ENCODE measurements at places on chromosomes 5 and 9.

- DNase-seq, result no peak
These were observed 6.2 kb downstream of the KCNV2 start for GRCh38 chr9:2723376-2724065.

DNA sequence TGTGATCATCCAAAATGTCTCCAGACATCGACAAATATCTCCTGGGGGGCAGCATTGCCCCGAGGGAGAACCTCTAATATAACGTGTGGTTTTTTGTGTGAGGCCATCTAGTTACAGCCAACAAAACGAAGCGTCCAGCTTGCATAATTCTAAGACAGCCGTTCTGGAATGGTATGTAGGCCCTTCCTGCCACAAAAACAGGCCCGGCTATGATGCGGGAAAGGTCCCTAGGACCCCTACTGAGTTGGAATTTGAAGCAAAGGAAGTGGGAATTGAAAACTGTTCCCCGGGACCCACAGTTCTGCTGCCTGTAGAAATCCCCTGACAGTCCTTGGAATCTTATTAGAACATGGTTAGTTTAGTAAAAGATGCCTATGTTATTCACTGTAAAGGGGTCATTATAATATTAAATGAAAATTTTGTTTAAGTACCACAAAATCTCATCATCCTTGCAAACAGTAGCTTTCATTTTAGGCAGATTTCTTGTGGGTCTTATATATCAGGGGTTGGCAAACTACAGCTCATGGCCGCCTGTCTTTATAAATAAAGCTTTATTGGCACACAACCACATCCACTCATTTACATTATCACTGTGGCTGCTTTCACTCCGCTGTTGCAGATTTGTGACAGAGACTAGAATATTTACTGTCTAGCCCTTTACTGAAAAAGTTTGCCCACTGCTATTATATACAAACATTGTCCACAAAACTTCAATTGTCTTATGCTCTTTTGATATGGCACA is 70.7 kb downstream of the MSX2 start:
- no peak for DNase-seq

DNA sequence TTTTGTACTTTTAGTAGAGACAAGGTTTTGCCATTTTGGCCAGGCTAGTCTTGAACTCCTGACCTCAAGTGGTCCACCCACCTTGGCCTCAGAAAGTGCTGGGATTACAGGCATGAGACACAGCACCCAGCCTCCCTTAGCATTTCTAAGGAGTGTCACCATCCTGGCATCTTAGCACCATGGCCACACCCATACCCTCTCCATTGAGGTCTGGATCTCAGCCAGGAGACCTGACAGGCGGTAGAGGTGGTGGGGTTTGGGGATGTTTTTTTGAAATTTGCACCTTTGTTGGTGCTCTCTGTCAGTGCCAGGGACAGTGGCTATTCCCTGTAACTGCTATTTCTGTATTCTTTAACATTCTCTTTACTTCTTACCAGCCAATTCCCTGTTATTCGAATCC is 72.5 kb downstream of the TRIM36 start:
- no peak for DNase-seq

DNA sequence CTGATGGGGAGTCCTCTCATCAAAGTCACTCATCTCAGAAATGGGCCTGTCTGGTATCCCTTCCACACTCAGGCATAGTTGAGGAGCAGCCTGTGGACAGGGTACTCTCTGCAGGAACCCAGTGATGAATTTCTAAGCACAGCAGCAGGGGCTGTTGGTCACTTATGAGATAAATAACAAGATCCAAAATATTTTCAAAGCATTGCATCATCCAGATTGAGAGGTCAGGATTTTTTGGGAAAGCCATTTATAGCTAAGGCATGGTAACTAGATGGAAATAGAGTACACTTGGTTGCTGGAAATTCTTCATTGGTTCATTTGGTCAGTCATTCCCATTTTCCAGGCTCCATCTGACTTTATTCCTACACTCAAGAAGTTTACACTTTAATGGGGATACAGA is 246.8 kb upstream of the RAI14 start:
- no peak for DNase-seq

DNA sequence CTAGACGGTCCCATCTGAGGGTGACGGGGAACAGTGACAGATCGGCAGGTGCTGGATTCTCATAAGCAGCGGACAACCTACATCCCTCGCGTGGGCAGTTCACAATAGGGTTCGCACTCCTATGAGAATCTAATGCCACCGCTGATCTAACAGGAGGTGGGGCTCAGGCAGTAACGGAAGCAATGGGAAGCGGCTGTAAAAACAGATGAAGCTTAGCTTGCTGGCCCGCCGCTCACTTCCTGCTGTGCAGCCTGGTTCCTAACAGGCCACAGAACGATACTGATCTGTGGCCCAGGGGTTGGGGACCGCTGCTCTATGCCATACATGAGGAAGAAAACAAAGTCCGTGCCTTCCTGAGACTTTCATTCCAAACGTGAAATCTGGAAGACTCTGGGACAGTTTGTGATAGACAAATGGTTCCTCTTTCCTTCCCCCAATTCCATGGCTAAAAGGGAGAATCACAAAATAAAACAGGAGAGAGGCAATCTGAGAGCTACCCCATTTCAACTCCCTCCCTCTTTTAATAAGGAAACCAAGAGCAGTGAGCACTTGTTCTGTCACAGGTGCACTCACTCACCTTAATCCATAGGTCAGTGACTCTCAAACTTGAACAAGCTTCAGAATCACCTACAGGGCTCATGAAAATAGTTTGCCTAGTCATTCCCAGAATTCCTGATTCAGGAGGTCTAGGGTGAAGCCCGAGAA is 12.1 kb downstream of the PDCL start:
- no peak for DNase-seq

GRCh38 chr5:81898403-81898802 is 73.4 kb upstream of the ATG10 start:
- DNase-seq, result no peak

- DNase-seq, result no peak
These were observed 19.3 kb upstream of the PIP5K1B start for GRCh38 chr9:68685770-68686169.

DNA sequence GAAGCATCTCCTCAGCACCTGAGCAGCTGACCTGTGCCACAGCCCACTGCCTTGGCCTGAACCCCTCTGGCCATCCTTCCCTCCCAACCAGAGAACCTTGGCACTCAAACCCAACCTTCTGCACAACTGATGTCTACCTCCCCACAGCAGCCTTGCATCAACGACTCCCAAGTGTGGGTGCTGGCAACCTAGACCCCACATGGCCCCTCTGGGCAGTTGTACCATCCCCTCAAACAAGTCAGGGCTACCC is 10.3 kb downstream of the SEPTIN8 start:
- no peak for DNase-seq

DNA sequence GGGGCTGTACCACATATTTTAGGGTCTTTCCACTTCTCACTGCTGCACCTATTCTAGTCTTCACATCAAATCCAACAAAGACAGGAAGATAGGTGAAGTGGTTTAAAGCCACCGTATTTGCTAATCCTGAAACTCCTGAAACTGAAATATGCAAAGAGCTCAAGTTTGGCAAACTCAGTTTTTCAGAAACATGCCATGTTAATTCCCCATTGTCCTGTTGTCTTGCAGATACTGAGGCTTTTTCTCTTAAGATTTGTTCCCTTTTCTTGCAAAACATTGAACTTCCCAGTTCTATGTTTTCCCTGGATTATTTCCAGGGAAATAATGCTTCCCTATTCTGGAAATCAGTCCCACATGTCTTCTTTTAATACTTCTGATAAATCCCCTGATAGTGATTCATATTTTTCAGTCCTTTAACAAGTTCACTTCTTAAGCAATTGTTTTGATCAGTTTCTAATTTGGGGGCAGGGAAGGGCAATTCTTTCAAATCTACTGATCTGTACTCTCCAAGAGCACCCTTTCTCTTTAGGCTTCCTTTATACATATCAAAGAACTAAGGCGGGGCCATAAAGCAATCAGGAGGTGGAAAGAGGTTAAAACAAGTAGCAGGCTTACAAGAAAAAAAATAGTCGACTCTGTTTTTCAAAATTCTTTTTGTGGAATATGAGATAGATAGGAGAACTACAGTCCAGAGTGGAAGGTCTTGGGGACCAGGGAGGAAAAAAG is 648.5 kb downstream of the BNC2 start:
- DNase-seq, result no peak

- no peak for DNase-seq
These were observed 106.5 kb upstream of the PRRC1 start for GRCh38 chr5:127410959-127411358.

GRCh38 chr9:94166236-94166975 is 82.1 kb downstream of the PTPDC1 start:
- DNase-seq, result peak; percentile 88

DNA sequence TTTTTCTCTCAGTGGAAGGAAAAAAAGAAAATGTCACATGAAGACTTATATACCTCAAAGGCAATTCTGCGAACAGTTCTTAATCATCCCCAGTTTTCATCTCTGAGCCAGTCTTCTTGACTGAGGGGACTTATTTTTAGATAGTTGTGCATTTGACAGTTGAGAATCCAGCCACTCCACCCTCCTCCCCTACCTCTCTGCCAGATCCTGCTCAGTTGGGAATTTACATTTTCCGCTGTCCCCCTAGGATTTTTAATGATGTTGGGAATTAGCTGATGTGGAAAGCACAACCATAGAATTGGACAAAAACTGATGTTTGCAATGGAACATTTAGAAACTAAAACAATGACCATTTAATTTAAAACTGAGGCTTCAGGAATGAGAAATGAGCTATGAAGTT is 194.3 kb upstream of the PIK3R1 start:
- no peak for DNase-seq

DNA sequence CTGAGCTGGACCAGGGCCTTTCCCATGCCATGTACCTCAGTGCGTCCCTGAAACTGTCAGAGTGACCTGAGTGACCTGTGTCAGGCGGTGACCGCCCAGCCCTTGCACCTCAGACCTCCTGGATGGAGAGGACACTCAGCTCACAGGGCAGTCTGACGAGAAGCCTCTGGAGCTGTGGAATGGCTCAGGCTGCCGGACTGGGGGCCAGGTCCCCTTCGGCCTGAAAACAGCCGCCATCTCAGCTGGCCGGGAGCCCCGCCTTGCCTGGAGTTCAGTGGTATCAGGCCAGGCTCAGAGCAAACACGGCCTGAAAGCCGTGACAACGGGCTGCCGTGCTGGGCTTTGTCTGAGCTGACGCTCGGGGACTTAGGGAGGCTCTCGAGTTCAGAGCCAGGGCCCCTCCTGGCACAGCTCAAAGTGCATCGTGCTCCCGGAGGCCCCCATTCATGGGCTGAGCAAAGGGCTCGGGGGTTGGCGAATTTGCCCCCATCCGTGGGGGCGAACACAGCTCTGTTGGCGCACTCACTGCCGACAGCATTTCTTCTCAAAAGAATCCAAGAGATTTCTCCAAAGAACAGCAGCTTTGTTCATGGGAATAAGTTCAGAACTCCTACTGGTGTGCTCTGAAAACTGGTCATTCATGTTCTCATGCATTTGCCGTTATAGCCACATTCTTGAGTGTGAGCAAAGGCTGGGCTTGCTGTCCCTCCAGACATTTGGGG is 8.4 kb upstream of the SLC9A3 start:
- no peak for DNase-seq

DNA sequence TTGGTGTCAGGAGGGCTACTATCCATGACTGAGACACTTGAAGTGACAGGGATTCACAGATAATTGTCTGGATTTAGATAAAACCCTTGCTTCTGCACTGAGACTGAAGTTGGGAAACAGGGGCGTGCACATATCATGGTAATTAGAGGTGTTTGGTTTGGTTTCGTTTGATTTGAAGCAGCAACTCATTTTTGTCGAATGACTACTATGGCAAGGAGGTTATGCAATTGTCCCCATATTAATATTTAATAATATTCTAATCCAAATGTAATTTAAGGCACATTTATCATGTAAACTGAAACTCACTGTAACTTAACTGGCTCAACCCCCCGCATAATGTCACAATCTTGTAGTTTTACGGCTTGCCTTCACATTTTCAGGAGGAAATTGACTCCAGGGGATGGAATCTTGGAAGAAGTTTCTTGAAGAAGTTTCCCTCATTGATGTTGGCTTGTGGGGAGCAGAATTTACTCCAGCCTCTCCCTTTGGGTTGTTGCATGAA is 12.5 kb downstream of the ZNF366 start:
- no peak for DNase-seq

DNA sequence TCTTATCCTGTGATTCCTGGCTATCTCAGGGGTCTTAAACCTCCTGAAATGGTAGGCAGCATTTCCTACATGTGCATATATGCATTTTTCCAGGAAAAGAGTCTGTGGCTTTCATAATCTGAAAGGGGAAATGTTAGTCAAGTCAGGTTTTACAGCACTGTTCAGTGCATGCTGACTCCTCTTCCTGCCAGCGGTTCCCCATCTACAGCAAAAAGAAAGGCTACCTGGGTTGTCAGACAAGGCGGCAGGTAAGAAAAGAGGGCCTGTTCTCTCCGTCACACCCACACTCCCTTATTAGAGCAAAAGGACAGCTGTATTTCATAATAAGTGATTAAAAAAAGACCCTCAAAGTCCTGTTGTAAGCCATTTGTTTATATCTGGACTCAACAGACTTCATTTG is 4.3 kb upstream of the SPATA6L start:
- no peak for DNase-seq

- DNase-seq, result no peak
These were observed 88.8 kb downstream of the SREK1 start for GRCh38 chr5:66232706-66233445.

DNA sequence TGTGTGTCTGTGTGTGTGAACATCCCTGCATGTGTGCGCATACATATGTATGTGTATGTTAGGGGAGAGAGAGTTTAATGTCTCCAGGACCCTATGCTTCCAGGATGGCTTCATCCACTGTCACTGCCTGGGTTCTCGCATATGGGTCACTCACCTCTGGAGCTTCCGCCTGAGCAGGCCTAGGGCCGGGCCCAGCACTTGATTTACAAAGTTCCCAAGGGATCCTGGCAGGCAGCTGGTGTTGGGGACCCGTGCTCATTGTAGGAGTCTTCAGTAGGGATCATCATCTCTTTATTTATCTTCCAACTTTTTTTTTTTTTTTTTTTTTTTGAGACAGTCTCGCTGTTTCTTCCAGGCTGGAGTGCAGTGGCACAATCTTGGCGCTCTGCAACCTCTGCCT is 13.0 kb downstream of the TBC1D13 start:
- DNase-seq, result no peak

- DNase-seq, result no peak
These were observed 34.0 kb upstream of the ZNF484 start for GRCh38 chr9:92911511-92912475.

GRCh38 chr9:89626741-89627265 is 22.0 kb downstream of the GADD45G start:
- no peak for DNase-seq

DNA sequence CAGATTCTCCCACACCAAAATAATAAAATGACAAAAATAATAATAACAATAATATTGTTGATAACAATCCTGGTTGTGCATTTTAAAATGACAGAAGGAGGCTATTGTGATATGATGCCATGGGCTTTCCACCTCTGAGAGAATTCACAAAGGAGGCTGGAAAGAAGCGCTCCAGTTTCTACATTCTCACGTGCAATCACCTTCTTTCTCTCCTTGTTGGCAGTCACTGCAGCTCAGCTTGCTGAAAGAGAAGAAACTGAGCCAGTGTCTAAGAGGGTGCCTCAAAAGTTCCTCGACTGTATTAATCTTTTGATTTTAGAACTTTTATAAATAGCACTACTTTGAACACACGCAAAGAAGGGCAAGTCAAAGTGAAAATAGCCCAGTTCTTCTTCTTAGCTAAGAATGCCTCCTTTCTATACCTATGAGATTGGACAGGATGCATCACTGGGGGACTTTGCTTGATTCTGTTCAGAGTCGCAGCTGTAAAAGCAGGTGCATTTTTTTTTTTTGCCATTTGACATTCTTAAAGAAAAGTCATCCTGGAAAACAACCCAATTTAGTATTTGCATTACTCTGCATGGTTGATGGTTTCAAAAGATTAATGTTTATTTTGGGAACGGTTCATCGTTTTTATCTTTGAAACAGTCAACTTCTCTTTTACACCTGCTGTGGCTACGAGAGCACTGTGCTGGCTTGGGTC is 12.4 kb upstream of the SUB1 start:
- DNase-seq, result no peak
